ENCODE measurements at places on chromosomes 5 and 9.
A peak's percentile ranks its signal among the peaks of the same experiment; 100 is the strongest.

GRCh38 chr9:15416880-15417279 is 5.8 kb upstream of the SNAPC3 start:
- peak; percentile 41 for DNase-seq

DNA sequence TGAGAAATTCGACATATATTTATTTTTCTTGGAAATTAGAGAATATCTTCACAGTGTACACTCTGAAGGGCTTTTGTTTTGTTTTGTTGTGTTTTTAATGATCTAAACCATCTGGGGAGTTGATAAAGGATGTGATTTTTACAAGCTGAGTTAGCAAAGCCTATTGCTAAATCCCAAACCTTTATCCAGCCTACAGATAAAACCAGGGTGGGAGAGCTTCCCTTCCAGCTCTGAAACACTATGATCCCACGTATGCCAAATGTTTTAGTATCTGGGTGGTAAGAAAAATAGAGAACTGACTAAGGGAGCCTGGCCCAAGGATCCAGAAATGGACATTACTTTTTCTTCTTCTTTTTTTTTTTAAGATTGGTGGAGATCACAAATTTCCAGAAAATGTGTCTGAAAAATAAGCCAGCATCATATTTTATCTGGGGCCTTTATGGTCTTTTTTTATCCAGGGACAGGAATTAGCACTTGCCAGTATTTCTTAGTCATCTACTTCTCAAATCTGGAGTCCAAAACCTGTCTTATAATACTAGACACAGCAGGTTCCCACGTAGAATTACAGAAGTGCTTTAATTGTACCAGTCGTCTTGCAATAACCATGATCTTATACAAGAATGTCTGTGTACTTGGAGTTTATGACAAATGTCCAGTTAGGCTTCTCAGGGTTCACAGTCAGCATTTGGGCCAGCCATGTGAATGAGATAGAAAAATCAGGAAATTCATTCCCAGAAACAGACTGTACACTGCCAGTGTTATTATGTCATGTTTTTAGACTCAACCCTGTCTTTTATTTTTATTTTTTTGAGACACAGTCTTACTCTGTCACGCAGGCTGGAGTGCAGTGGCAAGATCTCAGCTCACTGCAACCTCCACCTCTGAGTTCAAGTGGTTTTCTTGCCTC is 290.8 kb upstream of the MPDZ start:
- DNase-seq: no peak

DNA sequence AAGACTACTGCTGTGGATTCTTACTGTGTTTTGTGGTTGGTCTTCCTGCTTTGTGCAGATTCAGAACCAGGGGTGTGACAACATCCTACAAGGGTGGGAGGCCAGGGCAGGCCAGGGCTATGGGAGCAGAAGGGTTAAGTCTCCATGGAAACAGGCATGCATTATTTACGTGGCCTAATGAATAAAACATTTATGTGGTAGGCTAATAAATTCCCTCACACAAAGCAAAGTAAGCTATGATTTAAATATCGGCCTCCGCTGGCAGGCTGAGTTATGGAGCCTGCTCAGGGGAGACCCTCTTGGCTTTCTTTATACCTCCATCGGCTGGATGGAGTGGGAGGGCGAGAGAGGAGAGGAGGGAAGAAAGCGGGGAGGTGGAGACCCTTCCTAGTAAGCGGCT is 230.3 kb upstream of the MVB12B start:
- no peak for DNase-seq

- DNase-seq: peak; percentile 53
These were observed 288.9 kb downstream of the RAB3C start for GRCh38 chr5:58871648-58872242.

- DNase-seq: no peak
These were observed 140.8 kb downstream of the PRR16 start for GRCh38 chr5:120604884-120605283.

DNA sequence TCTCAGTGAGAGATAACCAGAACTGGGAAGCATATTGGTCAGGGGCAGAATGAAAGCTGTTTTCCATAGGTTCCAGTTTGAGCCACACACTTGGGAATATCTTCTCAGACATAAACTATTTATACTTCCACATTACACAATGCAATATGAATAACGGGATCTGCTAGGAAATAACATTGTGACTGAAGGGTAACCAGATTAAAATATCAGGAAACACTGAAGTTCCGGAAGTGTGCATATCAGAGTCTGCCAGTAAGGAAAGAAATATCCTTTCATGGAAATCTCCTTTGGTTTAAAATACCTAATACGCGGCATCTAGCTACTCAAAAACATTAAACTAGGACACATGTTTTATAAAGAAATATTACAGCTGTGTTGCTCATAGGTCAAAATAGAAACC is 56.3 kb downstream of the ST8SIA4 start:
- DNase-seq: no peak

GRCh38 chr5:142941245-142941644 is 171.1 kb downstream of the ARHGAP26 start:
- no peak for DNase-seq

DNA sequence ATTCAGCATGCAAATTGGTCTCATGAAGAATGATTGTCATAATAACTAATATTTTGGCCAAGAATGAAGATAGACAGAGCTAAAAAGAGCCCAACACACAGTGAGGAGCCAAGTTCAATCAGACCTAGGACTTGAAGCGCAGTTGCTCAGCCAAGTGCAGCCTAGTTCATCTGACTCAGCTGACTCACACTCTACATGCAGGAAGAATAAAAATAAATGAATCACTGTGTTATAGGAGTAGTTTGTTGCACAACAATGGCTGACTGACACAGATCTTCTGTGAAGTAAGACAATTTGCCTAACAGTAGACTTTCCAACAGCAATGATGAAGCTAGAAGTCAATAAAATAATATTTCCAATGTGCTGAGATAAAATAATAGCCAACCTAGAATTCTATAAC is 261.5 kb downstream of the CEMIP2 start:
- no peak for DNase-seq

GRCh38 chr5:96641368-96642280 is 20.6 kb upstream of the CAST start:
- no peak for DNase-seq

- no peak for DNase-seq
These were observed 39.5 kb downstream of the PRRT1B start for GRCh38 chr9:131584858-131585257.

DNA sequence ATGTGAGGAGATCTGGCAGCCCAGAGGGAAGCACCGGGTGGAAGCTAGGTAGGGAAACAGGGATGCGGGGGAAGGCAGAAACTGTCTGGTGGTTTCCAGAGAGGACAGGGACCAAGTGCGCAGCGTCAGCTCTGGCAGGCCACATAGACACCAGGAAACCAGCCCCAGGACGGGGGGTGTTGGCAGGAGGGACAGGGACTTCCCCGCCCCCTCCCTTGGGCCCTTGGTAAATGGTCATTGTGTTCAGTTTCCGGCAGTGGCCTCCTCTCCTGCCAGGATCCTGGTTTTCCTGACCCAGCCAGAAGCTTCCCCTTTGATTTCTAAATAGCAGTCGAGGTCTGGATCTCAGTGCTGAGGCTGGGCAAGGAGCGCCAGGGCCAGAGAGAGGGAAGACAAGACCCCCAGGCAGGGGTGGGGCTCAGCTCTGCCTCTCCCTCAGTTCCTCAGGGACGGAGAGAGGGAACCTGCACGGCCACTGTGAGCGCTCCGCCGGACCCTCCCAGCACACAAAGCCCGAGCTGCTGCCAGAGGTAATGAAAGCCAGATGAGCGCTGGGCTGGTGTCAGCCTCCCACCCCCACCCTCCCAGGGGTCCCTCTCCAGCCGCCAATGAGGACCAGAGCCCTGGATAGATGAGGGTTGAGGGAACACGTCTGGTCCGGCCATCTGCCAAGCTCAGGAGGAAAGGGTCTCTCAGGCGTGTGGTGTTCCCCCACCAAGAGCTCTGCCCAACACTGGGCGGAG is 1.8 kb downstream of the RALGDS start:
- peak; percentile 91 for DNase-seq

- DNase-seq: peak; percentile 55
These were observed 183.5 kb downstream of the GAS1 start for GRCh38 chr9:86763791-86764190.

- no peak for DNase-seq
These were observed 24.7 kb upstream of the TMEM250 start for GRCh38 chr9:136143215-136144001.

DNA sequence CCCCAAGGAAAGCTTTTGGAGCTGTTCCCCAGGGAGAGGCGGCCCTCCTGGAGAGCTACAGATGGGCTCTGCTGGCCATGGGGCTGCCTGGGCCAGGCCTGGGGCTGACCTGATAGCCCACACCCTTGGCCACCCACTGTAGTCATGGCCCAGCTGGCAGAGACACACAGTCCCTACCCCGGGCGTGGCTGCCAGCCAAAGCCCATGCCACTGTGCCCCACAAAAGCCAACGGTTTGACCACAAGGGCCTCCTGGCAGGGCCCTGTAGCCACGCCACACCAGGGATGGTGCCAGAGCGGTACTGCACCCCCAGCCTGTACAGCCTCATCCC is 15.2 kb downstream of the NACC2 start:
- no peak for DNase-seq

- DNase-seq: no peak
These were observed 360.6 kb downstream of the PLK2 start for GRCh38 chr5:58099257-58099656.

GRCh38 chr5:133438487-133438886 is 173.9 kb downstream of the FSTL4 start:
- DNase-seq: no peak

DNA sequence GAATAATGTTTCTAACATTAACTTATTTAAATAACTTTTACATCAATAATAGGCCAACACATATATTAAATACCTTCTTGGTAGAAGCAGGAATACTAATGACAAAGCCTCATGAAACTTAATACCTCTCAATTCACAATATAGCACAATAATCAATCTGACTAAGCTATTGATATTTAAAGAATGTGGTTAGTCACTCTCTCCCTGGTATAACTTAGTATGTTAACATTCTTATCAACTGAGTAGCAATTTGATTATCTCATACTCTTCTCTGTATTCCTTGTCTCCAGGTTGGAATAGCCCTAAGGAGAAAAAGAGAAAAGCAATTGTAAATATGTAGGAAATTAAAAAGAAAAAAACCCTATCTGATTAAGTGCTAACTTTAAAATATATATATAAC is 4.9 kb upstream of the PGGT1B start:
- DNase-seq: no peak

DNA sequence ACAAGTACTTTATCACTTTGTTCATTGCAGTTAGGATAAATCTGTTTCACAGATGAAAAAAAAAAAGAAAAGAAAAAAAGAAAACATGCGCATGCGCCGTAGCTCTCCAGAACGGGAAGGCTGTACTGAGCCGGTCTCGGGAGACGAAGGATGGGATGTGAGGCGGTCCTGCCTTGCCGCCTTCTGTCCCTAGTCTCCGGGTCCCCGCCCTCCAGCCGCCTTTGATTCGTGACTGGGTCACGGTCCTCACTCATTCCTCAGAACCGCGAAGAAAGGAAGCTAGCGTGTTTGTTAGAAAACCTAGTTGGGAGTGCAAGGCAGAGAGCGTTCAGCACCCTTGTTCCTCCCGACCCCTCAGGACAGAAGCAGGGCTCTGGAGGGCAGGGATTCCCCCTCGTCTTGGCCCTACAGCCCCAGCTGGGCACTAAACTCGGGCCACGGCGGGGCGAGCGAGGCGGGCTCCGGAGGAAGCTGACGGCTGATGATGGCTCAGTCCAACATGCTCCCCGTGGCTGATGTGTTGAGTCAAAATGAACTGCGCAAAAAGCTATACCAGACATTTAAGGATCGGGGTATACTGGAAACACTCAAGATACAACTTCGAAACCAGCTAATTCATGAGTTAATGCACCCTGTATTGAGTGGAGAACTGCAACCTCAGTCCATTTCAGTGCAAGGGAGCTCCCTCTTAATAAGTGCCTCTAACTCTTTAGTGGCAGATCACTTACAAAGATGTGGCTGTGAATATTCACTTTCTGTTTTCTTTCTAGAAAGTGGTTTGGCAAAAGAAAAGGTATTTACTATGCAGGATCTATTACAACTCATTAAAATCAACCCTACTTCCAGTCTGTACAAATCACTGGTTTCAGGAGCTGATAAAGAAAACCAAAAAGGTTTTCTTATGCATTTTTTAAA is 40.0 kb downstream of the CPLANE1 start:
- DNase-seq: peak; percentile 14

- no peak for DNase-seq
These were observed 10.6 kb downstream of the ERP44 start for GRCh38 chr9:100088202-100088601.

- no peak for DNase-seq
These were observed 3.4 kb upstream of the CEP72 start for GRCh38 chr5:608429-609370.

GRCh38 chr5:8676695-8677094 is 807.7 kb downstream of the MTRR start:
- DNase-seq: no peak

DNA sequence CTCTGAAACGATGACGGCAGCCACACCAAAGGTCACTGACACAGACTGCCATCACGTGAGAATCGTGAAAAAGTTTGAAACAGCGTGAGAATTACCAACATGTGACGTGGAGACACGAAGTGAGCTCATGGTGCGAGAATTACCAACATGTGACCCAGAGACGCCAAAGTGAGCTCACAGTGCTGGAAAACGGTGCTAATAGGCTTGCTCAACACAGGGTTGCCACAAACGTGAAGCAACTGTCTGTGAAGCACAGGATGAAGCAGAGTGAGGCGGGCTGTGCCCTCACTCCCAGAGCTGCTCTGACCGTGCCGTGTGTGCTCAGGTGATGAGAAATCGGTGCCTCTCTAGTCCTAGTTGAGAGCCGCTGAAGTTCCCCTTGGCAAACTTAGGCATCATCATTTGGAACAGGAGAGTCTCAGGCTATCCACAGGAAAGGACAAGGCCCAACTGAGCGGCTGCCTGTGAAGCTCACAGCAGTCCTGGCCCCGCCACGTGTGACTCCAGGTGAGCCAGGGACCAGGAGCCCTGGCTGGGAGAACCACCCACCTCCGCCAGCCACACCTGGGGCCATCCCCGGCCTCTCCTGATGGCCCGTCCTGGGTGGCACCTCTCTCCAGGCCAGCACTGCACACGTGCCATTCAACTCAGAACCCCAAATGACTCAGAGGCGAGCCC is 29.8 kb upstream of the SLC6A3 start:
- DNase-seq: no peak

GRCh38 chr5:107696080-107696479 is 25.3 kb upstream of the EFNA5 start:
- no peak for DNase-seq

DNA sequence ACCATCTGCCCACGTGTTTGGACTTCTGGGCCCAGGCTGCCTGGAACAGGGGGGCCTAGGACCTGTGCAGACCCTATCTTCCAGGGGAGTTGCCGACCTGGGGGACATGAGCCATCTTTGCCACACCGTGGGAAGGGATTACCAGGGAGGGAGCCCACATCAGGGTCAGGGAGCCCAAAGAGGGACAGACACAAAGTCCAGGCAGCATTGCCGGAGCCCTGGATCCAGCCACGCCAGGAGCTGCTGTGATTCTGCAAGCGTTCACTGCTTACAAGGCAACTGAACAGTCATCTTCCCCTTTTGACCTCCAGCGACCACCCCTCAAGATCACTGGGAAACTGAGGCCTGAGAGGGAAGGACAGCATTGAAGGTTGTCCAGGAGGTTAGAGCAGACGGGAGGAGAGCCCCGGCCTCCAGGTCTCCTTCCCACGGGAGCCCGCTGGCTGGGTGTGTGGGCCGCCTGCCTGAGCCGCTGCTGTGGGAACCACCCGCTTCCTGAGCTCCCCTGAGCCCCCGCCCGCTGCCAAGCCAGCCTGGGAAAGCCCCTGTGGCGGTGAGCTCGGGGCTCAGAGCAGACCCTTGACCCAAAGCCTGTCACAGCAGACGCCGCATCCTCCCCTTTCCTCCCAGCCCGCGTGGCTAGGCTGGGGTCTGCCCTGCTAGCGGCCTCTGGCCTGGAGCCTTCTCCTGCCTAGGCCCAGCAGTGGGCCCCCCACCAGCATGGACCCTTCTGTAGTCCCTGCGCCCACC is 17.1 kb upstream of the NOTCH1 start:
- no peak for DNase-seq
